ENCODE measurements at places on chromosomes 12 and 14. TPM values are rescaled to one million over a fixed set of nuclear protein-coding genes. Genes with fewer than 3 reads are reported as not detected.

The INHBC gene
- not detected for total RNA-seq

The ESR2 gene
- 3.7 TPM for total RNA-seq

The PABPN1 gene
- 54.4 TPM for total RNA-seq

The DHH gene
- total RNA-seq: 0.54 TPM

The KLRK1 gene
- 0.73 TPM for total RNA-seq

The C12orf42 gene
- total RNA-seq: 0.36 TPM

The OR6C2 gene
- not detected for total RNA-seq

The DLST gene
- 43.9 TPM for total RNA-seq

The RILPL1 gene
- 5.6 TPM for total RNA-seq

The FIGNL2 gene
- 1.3 TPM for total RNA-seq

The KRT82 gene
- not detected for total RNA-seq

The RBP5 gene
- total RNA-seq: 0.27 TPM
